Psoas muscle (tissue), 8 donors: ENCODE measurements at places on chromosomes 11 and 22. TPM values are rescaled to one million over a fixed set of nuclear protein-coding genes. Genes with fewer than 3 reads are reported as not detected.

CRYBB2 gene
- total RNA-seq: not detected

RTN4RL2 gene
- total RNA-seq: 0.80 TPM

DNA sequence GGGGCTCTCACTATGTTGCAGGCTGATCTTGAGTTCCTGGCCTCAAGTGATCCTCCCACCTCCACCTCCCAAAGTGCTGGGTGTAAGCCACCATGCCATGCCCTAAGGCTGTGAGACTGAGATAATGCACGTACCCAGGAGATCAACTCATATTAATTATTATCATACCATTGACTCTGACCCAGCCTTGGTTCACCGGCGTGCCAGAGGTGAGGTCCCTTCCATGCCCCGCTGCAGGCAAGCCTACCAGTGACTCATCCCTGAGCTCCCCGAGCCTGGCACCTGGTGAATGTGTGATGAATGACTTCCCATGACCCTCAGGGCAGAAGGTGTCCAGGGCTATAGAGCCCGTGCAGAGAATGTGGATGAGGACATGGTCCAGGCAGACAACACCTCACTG, 12.1 kb downstream of the GAL3ST1 start:
- DNase-seq: no peak

DNA sequence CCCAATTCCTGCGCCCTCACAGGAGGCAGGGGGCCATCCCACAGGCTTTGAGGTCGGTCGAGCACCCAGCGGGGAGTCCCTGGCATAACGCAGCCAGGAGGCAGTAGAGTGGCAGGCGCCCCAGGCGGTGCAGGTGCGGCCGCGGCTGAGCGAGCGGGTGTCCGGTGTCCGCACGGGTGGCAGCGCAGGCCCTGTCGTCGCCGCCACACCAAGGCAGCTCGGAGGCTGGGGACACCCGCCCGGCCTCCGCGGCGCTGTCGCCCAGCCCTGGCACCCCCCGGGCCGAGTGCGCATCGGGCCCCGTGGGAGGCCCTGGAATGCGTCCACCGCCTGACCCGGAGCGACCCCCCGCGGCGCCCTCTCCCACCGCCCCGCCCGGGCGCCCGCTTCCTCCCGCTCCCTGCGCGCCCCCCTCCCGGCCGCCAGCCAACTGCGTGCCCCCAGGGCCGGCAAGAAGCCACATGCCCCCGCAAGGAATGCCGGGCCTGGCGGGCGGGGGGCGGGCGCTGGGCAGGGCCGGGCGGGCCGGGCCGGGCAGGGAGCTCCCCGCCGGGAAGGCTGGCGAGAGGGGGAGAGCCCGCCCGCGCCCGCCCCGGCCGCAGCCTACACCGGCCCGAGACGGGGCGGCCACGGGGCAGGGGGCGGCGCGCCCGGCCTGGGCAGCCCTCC, 33.9 kb downstream of the PRDM11 start:
- peak; percentile 86 for DNase-seq

DNA sequence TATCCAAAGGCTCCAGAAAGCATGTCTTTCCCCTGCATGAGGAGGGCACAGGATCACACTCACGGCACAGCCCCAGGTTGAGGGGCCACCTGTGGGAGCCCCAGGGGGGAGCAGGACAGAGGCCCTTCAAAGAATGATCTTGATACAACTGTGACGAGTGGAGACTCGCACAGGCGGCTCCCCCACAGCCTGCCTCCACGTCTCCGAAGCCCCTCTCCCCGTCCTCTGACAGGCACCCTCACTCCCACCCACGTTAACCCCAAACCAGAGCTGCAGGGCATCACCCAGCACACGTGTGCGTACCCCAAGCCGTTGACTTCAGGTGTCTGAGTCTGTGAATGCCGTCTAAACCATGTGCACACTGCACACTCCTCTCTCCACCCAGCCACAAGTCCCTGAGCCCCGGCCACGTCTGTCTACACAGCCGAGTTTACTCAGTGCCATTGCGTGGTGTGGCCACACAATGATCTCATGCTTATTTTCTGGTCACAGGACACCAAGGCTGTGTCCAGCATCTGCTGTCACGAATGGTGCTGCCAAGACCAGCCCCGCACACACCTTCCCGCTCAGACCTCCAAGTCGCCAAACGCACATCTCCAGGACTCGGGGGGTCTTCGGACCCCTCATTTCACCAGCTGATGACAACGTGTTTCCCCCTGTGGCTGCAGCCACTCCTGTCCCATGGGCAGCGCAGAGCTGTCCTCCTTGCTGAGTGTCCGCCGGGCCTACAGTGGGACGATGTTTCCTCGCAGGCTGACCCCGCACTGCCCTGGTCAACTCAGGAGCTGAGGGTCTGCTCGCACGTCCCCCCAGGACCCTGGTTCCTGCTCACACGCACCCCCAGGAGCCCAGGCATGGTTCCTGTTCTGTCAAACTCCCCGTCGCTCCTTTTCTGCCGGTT, 251.2 kb downstream of the BRD1 start:
- no peak for DNase-seq

DNA sequence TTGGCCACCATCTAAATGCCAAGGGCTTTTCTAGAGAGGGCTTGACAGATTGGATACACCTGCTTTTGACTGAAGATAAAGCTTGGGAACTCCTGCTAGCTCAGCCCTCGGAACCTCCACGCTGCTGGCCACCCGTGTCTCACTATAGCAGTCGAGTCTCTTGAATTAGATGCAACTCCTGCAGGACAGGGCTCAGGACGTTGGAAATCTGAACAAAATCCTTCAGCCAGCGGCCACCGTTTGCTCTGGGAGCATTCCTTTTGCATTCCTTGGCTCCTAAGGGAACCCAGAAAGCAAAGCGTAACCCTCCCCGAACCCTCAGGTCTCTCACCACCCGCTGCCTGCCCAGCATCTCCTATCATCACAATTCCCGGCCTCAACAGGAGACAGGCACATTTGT, 77.8 kb downstream of the GRIK4 start:
- DNase-seq: no peak

TEX12 gene
- total RNA-seq: not detected

GRCh38 chr22:45308957-45309421, 745 bp upstream of the FAM118A start:
- DNase-seq: peak; percentile 56

GRCh38 chr11:99277281-99277680, 256.5 kb downstream of the CNTN5 start:
- DNase-seq: no peak

SNX32 gene
- total RNA-seq: not detected

DNA sequence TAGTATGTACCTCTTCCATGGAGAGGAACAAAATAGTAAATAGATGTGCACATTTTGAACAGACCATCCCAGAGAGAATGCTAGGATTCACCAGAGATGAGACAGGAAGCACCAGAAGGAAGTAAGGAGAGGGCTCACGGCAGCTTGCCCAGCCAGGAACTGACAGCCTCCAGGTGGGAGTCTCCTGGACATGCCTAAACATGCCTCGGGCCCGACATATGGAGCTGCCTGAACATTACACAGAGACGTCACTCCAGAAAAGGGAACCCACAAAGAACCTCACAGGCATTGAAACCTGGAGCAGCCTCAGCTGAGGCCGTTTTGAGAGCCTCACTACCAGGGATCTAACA, 67.4 kb downstream of the BRD1 start:
- DNase-seq: no peak

CYB5R3 gene
- total RNA-seq: 180 TPM

DNA sequence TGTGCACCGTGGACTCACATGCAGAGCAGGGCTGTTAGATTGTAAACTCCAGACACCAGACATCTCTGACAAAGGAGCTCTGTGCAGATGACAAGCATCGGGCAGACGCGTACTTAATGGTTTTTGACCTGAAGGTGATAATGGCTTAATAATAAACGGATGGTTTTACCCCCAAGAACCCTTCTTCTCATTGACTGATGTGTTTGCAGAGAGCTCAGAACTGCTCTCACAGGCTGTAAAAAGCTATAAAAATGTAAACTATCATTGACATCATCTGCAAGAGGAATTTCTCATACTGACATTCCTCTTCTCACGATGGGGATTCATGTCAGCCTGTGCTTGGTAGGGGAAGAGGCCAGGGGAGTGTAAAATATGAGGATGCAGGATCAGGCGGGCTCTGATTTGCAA, 8.6 kb upstream of the ARHGAP8 start:
- DNase-seq: no peak

DNA sequence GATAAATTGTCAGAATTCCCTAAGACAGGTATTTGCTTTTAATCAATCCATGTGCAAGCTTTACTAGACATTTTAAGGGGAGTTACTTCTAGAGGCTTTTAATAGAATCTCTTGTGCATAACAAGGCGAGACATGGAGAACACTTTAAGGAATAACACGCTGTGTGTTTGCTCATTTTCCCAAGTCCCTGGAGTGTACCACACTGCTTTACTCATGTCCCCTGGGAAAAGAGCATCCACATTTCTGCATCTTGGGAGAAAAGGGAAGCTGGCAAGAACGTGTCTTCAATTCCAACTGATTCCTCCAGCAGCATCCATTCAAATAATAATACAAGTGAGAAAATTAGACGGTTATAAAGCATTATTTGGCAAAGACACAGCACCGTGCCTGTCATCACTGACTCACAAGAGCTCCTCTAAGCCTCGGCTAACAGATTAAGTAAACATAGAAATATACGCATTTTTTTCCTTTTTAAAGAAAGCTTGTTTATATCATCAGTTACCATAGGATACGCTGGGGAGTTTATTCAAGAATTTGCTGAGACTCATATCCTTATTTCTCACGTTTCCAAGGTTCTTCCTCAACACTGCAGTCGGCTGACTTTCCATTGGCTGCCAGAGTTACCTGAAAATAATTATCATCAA, 121.5 kb downstream of the CD44 start:
- no peak for DNase-seq

MPPED1 gene
- not detected for total RNA-seq

DNA sequence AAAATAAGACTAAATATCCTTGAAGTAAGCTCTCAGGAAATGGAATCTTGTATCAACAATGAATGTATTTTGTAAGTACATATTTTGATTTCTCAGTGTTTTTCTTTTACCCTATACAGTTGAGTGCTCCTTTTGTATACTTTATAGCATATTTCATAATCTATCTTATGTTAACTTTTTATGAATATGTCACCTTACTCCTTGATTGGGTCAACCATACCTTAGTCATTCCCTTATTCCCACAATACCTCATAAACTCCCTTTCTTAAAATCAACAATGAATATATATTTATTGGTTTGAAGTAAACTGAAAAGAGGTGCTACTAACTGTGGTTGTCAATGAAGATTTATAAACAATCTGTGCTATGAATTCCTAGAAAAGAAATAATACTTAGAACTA, 686.2 kb downstream of the METTL15 start:
- no peak for DNase-seq

TBX1 gene
- total RNA-seq: 101 TPM

- no peak for DNase-seq
Observed at GRCh38 chr22:27846910-27847309, 45.4 kb upstream of the MN1 start.

- DNase-seq: no peak
Observed at GRCh38 chr11:124977006-124977405, 23.0 kb downstream of the CCDC15 start.
